ENCODE measurements at places on chromosomes 6 and 20.

DNA sequence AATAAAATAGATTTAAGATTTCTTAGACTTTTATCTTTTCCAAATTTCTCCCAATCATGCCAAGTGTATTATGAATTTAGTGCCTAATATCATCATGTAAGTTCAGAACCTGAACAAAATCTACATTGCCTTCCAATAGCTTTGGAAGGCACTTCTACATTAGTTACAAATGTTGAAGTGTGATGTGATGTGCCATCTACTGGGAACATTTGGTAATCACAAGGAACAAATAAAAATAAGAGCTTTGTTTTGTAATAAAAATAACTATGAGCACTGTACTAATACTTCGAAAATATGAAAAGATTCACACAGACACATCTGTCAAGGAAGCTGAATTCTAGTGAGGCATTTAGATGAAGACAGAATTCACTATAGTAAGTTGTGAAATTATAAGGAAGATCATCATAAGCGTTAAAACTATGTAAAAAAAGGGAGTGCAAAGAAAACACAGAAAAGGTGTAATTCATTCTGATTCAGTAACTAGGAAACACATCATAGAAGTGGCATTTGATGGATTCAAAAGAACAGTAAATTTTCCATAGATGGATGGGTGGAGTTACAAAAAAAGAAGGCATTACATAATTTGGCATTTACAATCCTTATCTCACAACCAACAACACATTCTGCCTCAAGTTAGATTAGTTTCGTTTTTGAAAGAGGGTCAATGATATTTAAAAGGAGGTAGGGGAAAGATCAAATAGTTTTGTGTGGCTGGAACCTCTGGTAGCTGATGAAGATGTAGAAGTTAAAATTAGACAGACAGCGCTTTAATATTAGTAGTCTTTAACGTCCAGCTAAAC is 161.0 kb downstream of the ASCC3 start:
- no peak for DNase-seq

DNA sequence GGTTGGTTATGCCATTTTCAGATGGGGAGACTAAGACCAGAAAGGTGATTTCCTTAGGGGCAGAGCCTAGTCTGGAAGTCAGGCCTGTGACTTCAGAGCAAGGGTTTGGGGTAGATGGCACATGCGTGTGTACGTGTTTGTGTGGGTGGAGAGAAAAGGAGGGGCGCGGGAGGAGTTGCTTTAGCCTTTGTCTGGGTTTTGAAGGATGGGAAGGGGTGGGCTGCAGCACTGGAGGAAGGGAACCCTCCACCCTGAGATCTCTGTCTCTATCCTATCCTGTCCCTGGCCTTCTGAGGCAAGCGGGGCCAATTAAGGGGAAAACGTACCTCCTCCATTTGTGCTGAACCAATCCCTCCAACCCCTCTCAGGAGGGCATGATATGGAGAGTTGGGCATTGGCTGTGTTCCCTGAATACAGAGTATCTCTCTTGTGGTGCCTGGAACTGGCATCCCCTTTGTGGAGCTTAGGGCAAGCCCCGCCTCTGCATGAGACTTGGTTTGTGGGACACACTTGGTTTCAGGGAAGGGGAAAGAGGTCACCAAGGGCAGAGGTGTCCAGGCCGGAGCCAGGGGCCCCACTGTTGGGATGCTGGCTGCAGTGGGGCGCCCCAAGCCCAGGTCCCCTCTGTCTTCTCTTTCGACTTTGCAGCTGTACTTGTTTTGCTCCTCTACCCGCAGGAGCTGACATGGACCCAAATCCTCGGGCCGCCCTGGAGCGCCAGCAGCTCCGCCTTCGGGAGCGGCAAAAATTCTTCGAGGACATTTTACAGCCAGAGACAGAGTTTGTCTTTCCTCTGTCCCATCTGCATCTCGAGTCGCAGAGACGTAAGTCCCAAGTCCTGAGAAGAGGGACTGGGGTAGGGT is at the start of gene DBNDD2:
TSS of gene DBNDD2 (plus strand) at position 507 of the 863 bp plus-strand sequence. CDS start at position 686, 179 bp downstream.
- no peak for DNase-seq

- no peak for DNase-seq
Measured at GRCh38 chr6:34922177-34922663, 33.2 kb downstream of the ANKS1A start.

- DNase-seq = no peak
Measured at GRCh38 chr6:2183752-2184151, 61.7 kb downstream of the GMDS start.

DNA sequence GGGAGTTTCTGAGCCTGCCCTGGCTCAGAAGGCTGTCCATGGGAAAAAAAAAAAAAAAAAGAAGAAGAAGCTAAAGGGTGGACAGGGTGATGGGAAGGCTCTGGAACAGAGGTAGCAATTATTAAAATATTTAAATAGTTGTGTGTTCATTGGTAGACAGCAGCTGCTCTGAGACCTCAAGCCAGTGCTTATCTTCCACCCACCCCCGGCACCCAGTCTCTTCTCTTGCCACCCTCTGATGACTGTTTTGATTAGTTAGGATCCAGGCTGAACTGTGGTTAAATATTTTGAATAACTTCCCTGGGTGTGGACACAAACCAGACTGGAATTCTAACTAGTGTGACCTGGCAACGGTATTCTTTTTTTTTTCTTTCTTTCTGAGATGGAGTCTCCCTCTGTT is 16.9 kb upstream of the SRSF3 start:
- DNase-seq = no peak

- no peak for DNase-seq
Measured at GRCh38 chr20:19928328-19929011, 88.7 kb upstream of the NAA20 start.

- no peak for DNase-seq
Measured at GRCh38 chr6:29759457-29759856, 36.2 kb downstream of the HLA-F start.

GRCh38 chr20:4592316-4593148 is 129.2 kb upstream of the PRND start:
- peak; percentile 22 for DNase-seq

GRCh38 chr20:11101243-11101642 is 427.4 kb upstream of the JAG1 start:
- DNase-seq = no peak

- no peak for DNase-seq
Measured at GRCh38 chr6:139109558-139109957, 25.3 kb upstream of the HECA start.

GRCh38 chr6:4872841-4873240 is 96.6 kb downstream of the CDYL start:
- no peak for DNase-seq

GRCh38 chr6:15016813-15017212 is 229.1 kb upstream of the JARID2 start:
- DNase-seq = no peak

DNA sequence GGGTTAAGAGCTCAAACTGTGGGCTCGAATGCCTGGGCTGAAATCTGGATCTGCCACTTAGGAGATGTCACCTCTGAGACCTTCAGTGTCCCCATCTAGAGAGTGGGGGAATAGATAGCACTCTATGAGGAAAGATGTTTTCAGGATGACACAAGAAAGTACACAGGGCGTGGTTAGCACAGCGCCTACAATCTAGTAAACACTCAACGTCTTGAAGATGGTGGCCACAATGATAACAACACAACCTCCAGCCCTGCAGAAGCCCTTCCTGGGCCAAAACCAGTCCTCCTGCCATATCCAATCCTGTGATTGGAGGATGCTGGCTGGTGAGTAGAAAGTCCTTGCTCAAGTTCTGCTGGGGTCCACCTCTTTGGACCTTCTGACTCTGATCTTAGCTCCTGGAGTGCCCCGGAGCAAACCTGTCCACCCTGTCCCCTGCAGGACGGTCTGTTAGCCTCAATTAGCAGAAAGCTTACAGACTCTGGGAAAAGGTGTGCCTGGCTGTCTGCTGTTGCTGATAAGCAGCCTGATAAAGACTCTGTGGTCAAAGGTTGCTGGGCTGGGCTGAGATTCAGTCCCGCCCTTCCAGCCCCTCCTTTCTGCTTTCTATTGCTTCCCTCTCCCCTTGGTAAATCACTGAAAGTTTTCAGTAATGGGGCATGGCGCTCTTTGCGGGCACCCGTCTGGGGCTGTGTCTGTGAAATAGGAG is 8.2 kb downstream of the EDN3 start:
- no peak for DNase-seq

- no peak for DNase-seq
Measured at GRCh38 chr6:152209211-152209610, 401.7 kb downstream of the ESR1 start.

DNA sequence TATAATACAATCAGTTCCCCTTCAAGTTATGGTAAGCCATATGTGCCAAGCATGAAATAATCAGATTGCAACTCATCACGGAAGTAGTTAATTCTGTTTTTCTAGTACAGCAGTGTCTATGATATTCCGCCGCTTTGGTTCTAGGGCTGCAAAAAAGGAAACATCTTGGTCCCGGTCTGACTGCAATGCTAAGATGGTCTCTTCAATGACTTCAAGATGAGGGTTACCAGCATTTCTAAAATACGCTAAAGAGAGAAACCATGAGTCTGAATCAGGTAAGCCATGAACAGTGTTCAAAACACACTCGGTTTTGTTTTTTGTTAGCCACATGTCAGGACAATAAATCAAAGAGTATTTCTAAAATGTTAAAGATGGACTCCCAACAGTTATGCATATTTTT is 3.2 kb upstream of the ANKRD60 start:
- DNase-seq = peak; percentile 48

GRCh38 chr6:32589596-32590449 is at the start of gene HLA-DRB1:
HLA-DRB1 (minus strand) TSS chr6:32589848; CDS start chr6:32589742, 106 bp downstream.
- no peak for DNase-seq

GRCh38 chr20:21101453-21101931 is 4.7 kb downstream of the LINC00237 start:
- DNase-seq = peak; percentile 41

- DNase-seq = peak; percentile 23
Measured at GRCh38 chr6:33995309-33996119, 150.4 kb downstream of the GRM4 start.

DNA sequence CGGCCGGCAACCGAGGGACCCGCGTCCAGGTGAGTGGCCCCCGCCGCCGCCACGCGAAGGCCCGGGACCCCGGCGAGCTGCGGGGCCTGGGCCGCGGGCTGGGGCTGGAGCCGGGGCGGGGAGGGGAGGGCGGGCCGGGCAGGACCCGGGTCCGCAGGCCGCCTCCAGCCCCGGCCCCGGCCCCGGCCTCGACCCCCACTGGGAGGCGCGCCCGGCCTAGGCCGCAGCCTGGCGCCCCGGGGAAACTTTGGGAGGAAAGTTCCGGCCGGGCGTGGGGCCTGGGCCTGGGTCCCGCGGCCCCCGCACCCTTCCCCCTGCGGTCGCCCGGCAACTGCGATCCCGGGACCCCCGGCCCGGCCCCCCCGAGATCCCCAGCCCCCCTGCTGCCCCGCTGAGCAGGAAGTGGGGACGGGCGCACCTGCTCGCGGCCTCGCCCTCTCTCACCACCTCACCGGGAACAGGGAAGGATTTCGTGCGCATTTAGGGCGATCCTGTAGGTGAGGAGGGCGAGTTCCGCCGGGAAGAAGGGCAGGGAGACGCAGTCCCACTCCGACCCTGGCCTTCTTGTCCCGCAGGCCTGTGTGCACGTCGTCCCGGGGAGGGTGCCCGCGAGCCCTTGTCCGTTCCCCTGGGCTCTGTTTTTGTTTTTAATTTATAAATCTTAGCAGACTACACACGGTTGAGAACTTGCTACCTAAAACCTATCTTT is 402 bp downstream of the OSBPL2 start:
- peak; percentile 36 for DNase-seq

DNA sequence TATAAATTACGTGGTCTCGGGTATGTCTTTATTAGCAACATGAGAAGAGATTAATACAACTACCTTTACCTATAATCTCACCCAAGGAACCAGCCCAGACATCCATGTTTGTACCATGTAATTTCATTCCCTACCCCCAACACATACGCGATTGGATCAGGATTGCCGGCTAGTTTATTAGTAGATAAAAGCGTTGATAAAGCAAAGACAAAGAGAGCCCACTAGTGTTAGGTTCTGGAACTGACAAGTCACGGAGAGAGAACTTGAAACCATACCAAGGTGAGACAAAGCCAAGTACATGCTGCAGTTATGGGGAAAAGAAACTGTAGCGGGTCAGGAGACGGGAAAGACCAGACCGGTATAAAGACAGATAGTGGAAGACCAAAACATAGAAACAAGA is 37.4 kb upstream of the FAM135A start:
- no peak for DNase-seq

- DNase-seq = no peak
Measured at GRCh38 chr20:17560344-17561074, 9.4 kb upstream of the DSTN start.

- no peak for DNase-seq
Measured at GRCh38 chr6:152380351-152380767, 256.8 kb downstream of the SYNE1 start.

GRCh38 chr6:14630016-14630415 is 512.4 kb downstream of the CD83 start:
- DNase-seq = no peak
